Tibial nerve (tissue), 4 donors: ENCODE measurements at places on chromosomes 7 and 10. TPM values are rescaled to one million over a fixed set of nuclear protein-coding genes. Genes with fewer than 3 reads are reported as not detected.

DNA sequence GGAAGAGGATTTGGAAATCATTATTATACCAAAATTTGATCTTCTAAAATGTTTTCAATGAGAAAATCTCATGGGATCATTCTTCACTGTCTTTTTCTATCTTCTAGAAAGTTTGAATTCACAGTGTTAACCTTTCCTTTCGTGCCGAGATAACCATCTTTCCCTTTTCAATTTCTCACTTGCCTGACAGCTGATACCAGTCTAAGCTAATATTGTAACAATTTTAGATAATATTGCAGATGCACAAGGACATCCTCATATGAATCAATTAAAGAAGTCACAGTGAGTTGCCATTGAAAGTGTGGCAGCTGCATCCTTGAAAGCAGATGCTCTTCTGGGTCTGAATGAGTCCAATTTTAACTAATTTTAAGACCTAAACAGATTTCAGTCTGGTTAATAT lies 139.6 kb upstream of the LRGUK start:
- DNase-seq, result no peak

GRCh38 chr10:16907687-16908086 lies 90.5 kb upstream of the RSU1 start:
- no peak for DNase-seq

DNA sequence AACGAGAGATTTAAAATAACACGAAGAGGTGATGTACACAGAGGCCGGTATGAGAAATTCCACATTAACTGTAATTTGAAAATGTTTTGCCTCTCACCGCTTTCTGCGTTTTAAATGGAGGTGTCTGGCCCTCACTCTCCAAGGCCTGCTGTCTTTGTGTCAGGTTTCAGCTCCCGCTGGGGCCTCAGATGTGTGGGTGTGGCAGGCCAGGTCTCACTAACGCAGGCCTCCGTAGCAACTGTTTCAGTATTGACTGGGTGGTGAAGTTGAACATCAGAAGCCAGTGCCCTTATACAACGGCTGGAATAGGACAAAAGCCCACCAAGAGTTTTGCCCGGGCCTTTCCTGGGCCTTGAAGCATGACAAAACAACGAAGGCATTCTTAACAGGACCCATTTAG lies 303.1 kb downstream of the ADARB2 start:
- no peak for DNase-seq

DNA sequence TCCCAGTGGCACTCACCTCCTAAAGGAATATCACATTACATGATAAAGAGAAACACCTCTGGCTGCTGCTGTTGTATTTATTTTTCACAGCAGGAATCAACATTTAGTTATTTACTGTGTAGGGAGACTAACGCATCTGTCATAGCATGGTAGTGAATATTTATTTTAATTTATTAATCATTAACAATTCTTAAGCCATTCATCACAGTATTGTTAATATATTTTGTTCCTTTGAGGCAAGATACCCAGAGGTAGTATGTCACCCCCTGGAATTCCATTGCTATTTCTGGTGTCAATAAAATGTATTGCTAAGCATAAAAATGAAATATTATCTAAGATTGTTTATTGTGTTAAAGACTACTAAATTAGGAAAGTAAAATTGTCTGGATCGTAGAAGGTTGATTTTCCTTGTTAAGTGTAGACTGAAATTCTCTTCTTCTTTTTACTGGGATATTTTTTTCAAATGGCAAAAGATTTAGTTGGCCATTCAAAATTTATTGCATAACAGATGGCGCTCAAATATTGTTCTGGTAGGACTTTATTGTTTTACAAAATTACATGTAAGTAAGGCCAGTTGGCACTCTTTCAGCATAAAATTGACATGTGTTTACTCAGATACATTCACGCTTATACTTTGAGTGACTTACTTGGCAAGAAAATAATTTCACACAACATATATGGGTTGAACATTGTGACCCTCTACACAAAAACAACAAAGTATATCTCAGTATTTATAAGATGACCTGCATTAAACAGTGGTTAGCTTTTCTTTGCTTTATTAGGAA lies 1358.7 kb upstream of the SORCS1 start:
- DNase-seq, result no peak

GRCh38 chr10:88899886-88900285 lies 19.8 kb downstream of the STAMBPL1 start:
- no peak for DNase-seq

GRCh38 chr10:91745090-91745831 lies 53.0 kb upstream of the TNKS2 start:
- no peak for DNase-seq

GRCh38 chr10:49365275-49365674 lies 30.6 kb downstream of the DRGX start:
- DNase-seq, result no peak

- no peak for DNase-seq
These were observed 207.8 kb downstream of the DIP2C start for GRCh38 chr10:481628-482027.

- DNase-seq, result no peak
These were observed 5.8 kb downstream of the IKZF1 start for GRCh38 chr7:50310361-50310760.

DNA sequence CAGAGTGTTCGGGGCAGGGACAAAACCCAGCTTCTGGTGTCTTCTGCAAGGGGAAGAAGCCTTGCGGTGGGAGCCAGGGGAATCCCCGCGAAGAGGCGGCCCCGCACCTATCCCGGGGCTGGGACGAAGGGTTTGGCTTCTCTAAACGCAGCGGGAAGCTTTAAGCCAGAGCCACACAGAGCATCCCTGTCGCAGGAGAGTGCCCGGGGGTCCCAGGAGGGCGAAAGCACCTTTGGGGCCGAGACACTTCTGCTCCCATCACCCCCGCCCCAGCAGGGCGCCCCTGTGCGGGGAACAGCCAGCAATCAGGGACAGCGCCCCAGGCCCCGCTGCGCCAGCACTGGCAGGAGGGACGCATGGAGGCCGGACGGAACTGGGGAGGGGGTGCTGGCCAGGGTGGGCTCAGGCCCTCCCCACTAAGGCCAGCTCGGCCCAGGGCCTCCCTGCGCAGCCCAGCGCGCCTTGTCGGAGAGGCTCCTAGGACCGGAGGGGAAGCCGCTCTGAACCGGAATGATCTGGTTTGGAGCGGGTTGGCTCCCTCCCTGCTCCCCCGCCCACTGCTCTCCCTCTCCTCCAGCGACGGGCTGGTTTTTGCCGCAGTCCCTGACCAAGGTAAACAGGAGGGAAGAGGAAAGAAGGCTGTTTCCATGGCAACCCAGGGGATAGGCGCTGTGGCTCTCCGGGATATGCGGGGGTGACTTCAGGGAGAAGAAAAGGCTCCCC lies 63.9 kb downstream of the TMEM209 start:
- peak; percentile 64 for DNase-seq

DNA sequence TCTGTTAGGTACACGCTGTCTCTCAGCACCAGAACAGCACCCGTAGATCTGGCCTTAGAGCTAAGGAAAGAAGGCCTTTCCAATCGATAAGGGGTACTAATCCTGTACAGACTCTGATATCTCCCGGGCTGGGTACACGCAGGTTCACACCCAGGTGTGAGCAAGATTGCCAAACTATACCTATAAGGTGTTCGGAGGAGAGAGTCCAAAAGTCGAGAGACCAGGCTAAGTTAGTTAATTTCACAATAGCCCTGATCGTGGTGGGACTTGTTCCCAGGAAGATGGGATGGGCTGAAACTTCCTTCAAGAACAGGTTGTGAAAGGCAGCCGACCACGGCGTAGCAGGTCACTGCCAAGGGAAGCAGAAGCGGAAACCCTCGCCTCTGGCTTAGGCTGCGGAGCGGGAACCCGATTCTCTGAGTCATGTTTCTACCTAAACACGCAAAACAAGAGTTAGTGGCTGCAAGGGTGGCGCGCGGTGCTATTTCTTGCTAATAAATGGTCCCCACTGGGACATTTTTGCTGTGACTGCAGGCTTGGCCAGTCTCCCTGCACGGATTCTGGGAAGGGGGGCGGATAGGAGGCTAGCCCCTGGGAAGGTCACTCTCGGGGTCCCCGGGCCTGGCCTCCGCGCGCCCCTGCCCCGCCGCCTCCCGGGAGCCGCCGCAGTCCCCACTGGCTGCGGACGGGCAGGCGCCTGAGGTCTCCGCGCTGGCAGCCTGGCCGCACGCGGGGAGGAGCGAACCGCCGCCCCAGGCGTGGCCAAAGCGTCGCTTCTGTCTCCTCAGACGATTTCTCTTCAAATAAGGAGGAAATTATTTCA lies 75.4 kb upstream of the PDSS1 start:
- DNase-seq, result no peak

GRCh38 chr7:2017481-2017891 lies 215.3 kb downstream of the MAD1L1 start:
- DNase-seq, result no peak

DNA sequence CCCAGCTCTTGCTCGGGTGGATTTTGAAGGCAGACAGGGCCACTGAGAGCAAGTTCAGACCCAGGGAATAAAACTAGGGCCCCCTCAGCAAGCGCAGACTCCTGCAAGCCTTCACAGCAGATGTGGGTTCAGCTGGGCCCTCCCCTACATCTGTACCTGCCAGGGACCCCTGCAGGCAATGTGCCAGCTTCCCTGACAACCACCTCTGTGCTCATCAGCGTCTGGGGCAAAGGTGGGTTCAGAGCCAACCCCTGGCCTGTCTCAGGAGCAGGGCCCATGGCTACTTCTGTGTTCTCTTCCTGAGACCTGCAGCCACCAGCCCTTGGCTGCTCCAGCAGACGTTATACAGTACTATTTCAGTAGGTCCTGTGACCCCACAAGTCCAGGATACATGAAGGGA lies 189.5 kb downstream of the DIP2C start:
- no peak for DNase-seq

DNA sequence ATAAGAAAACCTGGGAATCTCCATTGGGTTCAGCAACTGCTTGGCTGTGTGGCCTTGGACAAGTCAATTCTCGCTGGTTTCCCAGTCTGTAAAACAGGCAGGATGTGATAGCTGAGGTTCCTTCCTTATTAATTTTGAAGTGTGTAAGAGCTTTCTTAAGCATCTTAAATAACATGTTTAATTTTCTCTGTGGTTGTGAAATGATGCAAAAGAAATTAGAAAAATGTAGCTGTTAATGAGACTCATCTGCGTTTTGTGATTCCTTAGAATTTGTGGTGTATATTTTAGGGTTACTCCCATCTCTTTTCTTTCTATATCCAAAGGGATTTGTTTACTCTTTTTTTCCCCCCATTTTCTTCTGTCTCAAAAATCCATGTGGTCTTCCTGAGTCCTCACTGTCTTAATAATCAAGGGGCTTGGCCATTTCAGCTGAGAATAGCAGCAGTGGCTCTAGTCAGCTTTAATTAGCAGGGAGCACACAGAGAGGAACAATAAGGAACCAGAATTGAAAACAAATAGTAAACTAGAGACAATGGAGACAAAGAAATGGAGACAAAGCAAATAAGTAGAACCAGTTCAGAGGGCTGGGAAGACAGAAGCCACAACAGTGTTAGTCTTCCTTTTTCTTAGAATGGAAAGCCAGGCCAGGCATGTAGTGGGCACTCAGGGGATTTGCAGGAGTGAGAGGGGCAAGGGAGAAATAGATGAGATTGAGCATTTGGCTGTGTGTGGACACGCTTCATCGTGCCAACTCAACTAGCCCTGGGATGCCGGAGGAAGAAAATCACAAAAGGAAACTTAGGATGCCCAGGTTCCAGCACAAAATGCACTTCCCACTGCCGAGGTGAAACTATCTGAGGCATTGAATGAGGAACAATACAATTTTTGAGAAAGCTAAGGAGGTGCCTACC lies 93.9 kb downstream of the CHN2 start:
- no peak for DNase-seq

DNA sequence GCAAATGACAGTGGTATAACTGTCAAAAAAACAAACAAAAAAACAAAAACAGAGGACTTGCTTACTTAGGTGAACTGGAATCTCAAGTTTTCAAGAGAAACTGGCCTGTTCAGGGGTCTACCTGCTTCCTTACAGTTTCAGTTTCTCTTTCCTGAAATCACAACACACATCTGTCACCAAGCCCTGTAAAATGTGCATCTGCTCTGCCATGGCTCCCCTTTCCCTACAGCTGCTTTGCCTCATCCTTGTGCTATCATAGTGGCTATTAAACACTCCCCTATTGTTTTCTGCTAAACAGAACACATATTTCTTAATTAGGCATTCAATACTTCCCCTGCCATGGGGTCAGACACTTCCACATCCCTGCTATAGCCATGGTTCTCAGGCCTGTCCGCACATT lies 37.6 kb downstream of the CPED1 start:
- no peak for DNase-seq

GRCh38 chr10:101287183-101287996 lies 58.1 kb upstream of the LBX1 start:
- DNase-seq, result no peak

- no peak for DNase-seq
These were observed 84.1 kb downstream of the CPXM2 start for GRCh38 chr10:123807444-123808035.

DNA sequence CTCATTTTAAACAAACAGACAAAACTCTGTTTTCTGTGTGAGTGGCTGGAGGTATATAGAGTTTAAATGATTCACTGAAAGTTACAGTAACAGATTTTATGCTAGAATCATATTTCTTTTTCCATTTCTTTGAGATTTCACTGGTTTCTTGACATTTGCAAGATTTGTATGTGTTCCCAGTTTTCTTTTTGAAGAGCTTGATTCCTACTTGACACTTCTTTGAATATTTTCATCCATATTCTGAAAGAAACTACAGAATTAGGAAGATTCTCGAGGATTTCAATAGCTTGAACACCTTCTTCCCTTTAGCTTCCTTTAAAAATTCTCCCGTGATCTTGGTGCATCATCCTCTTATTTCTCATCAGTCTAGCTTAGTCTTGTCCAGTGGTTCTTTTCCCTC lies 93.6 kb downstream of the ZNF277 start:
- DNase-seq, result no peak

GRCh38 chr7:137408126-137408525 lies 64.6 kb upstream of the PTN start:
- DNase-seq, result no peak

DNA sequence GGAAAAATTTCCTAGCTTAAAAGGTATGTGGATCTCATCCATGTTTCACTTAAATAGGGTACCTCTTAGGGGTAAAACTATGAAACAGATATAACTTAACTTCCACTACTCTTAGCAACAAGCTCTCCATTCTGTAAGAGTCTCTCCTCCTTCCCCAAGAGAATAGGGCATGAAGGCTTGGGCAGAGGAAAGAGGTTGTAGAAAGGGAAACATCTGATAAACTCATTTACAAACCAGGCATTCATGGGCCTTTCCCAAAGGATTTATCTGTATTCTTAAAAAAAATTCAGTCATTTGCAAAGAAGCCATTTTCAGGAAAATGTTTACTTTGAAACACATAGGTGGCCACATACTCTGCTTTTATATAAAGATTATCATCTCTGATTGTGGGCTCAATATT lies 82.7 kb downstream of the SEMA3A start:
- no peak for DNase-seq

COL1A2 gene
- 362 TPM for total RNA-seq

ELN gene
- 70.1 TPM for total RNA-seq

GIMAP2 gene
- total RNA-seq, result 7.2 TPM

GIMAP7 gene
- total RNA-seq, result 18.8 TPM

FBXL13 gene
- total RNA-seq, result 2.4 TPM

TSPAN12 gene
- total RNA-seq, result 7.1 TPM

SFMBT2 gene
- 10.2 TPM for total RNA-seq

TDRD1 gene
- not detected for total RNA-seq

IGF2BP3 gene
- 0.21 TPM for total RNA-seq

AIMP2 gene
- total RNA-seq, result 34.1 TPM

ITIH5 gene
- 25.3 TPM for total RNA-seq

TMEM213 gene
- total RNA-seq, result not detected

NPFFR1 gene
- 5.4 TPM for total RNA-seq

BZW2 gene
- 54.0 TPM for total RNA-seq

EEPD1 gene
- total RNA-seq, result 15.1 TPM

DDX50 gene
- 52.7 TPM for total RNA-seq

SPACDR gene
- total RNA-seq, result not detected

KLLN gene
- 2.2 TPM for total RNA-seq

MOGAT3 gene
- total RNA-seq, result not detected

GPR141 gene
- total RNA-seq, result not detected

RAMP3 gene
- 117 TPM for total RNA-seq
